ENCODE measurements at places on chromosomes 4 and X. TPM values are rescaled to one million over a fixed set of nuclear protein-coding genes. Genes with fewer than 3 reads are reported as not detected.

Gene DGKK
- not detected for total RNA-seq

Gene HSPA4L
- 0.27 TPM for total RNA-seq

Gene C1QTNF7
- not detected for total RNA-seq

Gene ESX1
- total RNA-seq: not detected

Gene CSAG3
- total RNA-seq: 0.62 TPM

Gene TEX13D
- not detected for total RNA-seq

Gene RAB40A
- 0.12 TPM for total RNA-seq

Gene GIMD1
- not detected for total RNA-seq

Gene BEX1
- total RNA-seq: not detected

Gene RHOXF1
- not detected for total RNA-seq

Gene AMTN
- total RNA-seq: not detected

Gene PCDH18
- total RNA-seq: 0.06 TPM

Gene NLRP2B
- total RNA-seq: not detected

Gene F8A2
- total RNA-seq: not detected

Gene EGFL6
- 2.0 TPM for total RNA-seq

Gene PAGE2B
- total RNA-seq: not detected

Gene OTUD6A
- not detected for total RNA-seq

Gene VEGFC
- total RNA-seq: not detected

Gene ARSJ
- not detected for total RNA-seq

Gene PRR32
- total RNA-seq: not detected

Gene ASMT
- total RNA-seq: not detected

Gene PHOX2B
- total RNA-seq: not detected

Gene GPR101
- total RNA-seq: not detected

Gene MGARP
- total RNA-seq: 0.21 TPM

Gene CT45A5
- not detected for total RNA-seq

Gene NUDT11
- total RNA-seq: 0.37 TPM

Gene WAS
- total RNA-seq: 165 TPM

Gene FAM9A
- not detected for total RNA-seq

Gene ARX
- total RNA-seq: not detected

Gene HPSE
- total RNA-seq: 26.1 TPM

Gene MRPL1
- 35.8 TPM for total RNA-seq

Gene SLC10A6
- total RNA-seq: not detected

Gene JCHAIN
- total RNA-seq: 0.23 TPM

Gene PNCK
- not detected for total RNA-seq

Gene ADH6
- total RNA-seq: not detected

Gene MAGEA2
- not detected for total RNA-seq

Gene MAGEA4
- not detected for total RNA-seq

Gene AMER1
- total RNA-seq: 4.2 TPM

Gene POU4F2
- not detected for total RNA-seq

Gene TMPRSS11F
- total RNA-seq: not detected

Gene AADAT
- not detected for total RNA-seq

Gene TKTL1
- 4.2 TPM for total RNA-seq

Gene NDST3
- total RNA-seq: not detected

Gene STARD8
- 0.20 TPM for total RNA-seq

Gene AFF2
- total RNA-seq: 1.8 TPM

Gene SYNPO2
- 1.4 TPM for total RNA-seq

Gene HS3ST1
- total RNA-seq: not detected

Gene SERPINA7
- total RNA-seq: not detected

Gene LRCH2
- total RNA-seq: not detected

Gene MEPE
- total RNA-seq: not detected

Gene STATH
- total RNA-seq: not detected

Gene KLHL13
- total RNA-seq: 0.35 TPM
